ENCODE measurements at places on chromosomes 3 and 15.

GRCh38 chr3:100165926-100166550, 51.7 kb upstream of the FILIP1L start:
- no peak for DNase-seq

GRCh38 chr3:94004301-94004910, 24.0 kb downstream of the STX19 start:
- DNase-seq: no peak

DNA sequence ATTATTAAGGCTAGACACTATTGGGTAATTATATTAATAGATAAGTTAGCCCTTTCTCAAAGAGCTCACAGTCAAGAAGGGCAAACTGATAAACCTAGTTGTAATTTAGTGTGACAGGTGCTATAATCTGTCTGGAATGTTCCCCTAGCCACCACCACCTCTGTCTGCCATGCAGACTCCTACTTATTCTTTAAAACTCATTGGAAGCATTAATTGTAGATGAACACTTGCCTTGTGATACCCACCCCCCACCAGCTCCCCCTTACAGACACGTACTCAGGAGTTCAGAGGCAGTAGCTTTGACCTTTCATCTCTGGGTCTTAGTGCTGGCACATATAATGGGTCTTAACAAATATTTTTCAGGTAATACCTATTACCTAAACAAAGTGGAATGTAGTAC, 195.9 kb downstream of the TP63 start:
- DNase-seq: no peak

GRCh38 chr3:66463730-66464511, 36.9 kb downstream of the LRIG1 start:
- DNase-seq: no peak

DNA sequence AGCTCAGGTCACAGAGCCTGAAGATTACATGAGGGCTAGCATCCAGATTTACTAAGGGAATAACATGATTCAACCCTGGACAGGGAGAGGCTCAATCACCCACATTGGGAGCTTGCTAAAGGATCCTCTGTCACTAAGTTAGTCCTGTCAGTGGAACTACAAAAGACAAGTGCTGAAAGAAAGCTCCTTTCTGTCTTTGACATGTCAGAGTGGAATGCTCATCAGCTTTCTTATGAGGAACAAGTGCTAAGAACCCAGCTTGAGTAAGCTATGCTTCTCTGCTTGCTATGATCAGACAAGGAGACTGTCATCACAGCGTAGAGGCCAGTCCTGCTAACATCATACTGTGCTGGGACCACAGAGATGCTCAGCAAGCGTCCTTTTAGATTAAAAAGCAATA, 74.5 kb downstream of the MB21D2 start:
- DNase-seq: no peak

DNA sequence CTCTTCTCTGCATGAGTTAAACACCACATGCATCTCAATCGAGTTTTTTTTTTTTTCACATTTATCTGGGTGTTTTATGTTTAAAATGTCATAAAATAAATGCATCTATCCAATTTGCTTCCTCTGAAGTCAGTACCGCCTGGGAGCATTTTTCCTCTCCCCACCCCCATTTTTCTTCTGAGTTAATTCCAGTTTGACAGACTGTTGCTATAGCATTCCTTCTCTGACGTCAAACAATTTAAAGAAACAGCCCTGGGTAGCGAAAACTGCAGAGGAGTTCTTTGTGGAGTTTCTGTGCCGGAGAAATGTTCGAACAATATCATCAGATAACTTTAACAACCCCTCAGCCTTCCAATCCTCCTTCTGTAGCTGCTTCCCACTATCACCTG, 900 bp upstream of the GNB4 start:
- DNase-seq: no peak

DNA sequence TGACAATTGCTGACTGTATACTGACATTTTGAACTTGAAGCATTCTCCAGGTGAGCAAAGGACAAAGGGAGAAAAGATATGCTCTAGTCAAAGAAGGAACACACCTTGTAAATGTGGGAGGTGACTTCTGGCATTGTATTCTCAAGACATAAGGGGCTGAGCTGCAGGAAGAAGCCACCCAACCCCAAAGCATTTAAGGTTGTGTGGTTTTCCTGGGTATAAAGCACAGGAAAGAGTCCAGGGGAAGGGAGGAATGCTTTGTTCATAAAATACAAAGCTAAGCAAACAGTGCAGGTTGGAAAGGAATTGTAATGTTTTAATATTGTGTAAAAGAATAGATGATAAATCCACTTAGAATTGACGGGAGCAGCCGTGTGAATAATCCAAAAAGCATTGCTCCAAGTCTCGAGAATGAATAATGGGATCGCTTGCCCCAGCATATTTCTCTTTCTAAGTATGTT, 102.4 kb upstream of the LRIG1 start:
- DNase-seq: no peak

- no peak for DNase-seq
Observed at GRCh38 chr3:197522183-197522715, 33.5 kb downstream of the BDH1 start.

DNA sequence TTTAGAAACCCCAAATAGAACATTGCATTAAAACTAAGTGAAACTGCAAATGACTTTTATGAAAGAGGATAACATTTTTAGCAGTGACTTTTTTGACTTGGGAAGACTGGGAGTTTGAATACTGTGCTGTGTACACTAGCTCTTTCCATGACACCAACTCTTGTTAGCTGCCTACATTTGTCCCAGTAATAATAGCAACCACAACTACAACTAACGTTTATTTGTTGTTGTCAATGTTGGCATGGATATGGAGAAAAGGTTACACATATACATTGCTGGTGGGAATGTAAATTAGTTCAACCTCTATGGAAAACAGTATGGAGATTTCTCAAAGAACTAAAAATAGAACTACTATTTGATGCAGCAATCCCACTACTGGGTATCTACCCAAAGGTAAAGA, 329.6 kb upstream of the ADAMTS9 start:
- DNase-seq: no peak

- DNase-seq: no peak
Observed at GRCh38 chr3:62587169-62587568, 213.8 kb upstream of the FEZF2 start.

GRCh38 chr15:87167055-87167454, 1087.4 kb downstream of the AGBL1 start:
- DNase-seq: no peak

DNA sequence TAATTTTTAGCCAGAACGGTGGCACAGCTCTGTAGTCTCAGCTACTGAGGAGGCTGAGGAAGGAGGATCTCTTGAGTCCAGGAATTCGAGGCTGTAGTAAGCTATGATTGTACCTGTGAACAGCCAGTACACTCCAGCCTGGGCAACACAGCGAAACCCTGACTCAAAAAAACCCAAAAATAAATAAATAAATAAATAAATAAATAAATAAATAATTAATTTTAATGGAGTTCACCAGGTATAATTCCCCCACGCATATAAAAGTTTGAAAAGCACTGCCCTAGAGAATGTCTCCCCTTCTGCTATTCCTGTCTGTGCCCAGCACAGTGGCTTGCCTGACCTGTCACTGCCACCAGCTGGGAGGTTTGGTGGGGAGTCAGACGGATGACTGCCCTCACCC, 4.2 kb upstream of the RLBP1 start:
- no peak for DNase-seq

GRCh38 chr3:32602206-32602605, 31.5 kb upstream of the DYNC1LI1 start:
- DNase-seq: no peak

- DNase-seq: no peak
Observed at GRCh38 chr3:123141276-123141675, 60.5 kb upstream of the SEC22A start.

- DNase-seq: no peak
Observed at GRCh38 chr3:172239218-172239790, 199.9 kb downstream of the FNDC3B start.

- no peak for DNase-seq
Observed at GRCh38 chr15:81189583-81190283, 6.9 kb upstream of the IL16 start.

- DNase-seq: no peak
Observed at GRCh38 chr15:51390241-51390965, 48.9 kb downstream of the GLDN start.

DNA sequence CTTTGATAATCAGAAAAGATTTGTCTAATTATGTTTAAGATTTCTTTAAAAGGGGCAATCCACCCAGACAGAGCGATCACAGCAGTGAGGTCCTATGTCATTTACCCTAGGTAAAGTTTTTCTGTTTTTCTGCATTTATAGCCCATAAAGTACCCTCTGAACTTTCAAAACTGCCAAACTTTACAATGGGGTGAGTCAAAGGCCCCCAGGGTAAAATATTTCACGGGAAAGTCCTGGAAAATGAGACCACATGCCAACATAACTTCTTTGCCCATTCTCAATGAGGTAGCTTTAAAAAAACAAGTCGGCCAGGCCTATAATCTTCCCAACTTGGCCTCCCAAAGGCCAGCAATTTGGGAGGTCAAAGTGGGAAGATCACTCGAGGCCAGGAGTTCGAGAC, 53.0 kb downstream of the SUCLG2 start:
- no peak for DNase-seq

DNA sequence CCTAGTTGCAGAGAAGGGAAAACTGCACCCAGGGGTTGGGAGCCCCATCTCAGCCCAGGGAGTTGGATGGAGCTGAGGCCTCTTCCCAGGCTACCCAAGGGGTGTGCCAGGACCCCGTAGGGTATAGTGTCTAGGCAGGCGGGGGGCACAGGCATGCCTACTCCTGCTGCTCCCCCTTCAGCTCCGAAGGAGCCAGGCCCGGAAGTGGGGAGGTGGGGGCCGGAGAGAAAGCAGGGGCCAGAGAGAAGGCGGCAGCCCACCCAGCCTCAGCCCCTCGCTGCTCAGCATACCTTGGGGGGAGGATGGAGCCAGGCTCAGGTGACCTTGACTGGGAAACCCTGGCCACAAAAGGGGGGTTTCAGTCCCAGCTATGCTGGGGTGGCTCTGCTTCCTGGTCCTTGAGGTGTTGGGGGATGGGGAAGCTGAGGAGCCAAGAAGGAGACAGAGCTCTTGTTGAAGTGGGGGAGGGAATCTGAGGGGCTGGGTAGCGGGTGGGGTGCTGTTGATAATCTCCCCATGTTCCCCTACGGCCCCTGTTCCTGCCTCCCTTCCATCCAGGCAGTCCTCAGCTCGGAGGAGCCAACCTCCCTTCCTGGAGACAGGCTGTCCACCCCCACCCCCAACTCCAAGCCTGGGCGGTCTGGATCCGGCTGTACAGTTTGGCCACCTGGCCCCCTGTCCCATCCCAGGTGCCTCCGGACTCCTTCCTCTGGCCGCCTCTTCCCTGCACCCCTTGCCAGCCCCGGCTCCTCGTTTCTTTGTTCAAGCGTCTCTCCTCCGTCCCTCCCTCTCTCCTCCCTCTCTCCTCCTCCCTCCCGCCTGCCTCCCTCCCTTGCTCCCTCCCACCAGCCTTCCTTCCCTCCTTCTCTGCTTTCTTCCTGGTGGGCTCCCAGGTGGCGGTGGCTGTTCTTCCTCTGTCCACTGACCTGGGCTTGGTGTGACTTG, 1.7 kb downstream of the SEMA3F start:
- DNase-seq: no peak

DNA sequence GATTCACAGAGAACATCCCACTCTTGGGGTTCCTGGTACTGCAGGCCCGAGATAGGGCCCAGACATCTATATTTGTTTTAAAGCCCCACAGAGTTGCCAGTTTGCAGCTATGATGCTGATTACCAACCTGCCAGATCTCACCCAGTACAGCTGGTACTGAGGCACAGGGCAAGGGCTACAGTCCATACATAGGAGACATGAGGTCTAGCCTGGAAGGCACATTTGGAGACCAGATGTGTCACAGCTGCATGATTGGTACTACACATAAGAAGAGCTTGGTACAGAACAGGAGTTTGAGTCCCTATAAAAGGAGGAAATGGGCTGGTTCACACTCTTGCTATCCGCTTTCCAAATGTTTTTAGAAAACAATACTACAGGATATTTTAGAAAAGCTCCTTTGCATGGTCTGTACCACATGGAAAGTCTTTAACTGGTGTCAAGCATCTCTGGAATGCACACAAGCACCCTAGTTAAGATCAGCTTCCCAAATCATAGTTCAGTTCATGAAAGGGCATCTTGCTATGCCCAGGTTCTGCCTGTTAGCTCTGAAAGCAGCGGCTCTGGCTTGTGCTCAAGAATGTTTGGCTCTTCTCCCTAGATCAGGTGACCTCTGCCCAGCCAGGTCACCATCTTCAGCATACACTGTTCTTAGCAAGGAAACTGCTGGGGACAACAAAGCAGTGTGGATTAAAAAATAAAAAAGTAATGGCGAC, 20.6 kb downstream of the MTMR14 start:
- DNase-seq: no peak

- no peak for DNase-seq
Observed at GRCh38 chr15:74257105-74257504, 21.0 kb downstream of the CCDC33 start.

GRCh38 chr3:100662113-100662823, 47.0 kb upstream of the TFG start:
- DNase-seq: no peak

GRCh38 chr15:80989081-80989517, 520 bp downstream of the MESD start:
- DNase-seq: no peak

GRCh38 chr15:87716422-87716821, 540.1 kb downstream of the NTRK3 start:
- no peak for DNase-seq

- DNase-seq: no peak
Observed at GRCh38 chr15:90004252-90004651, 3.1 kb downstream of the ZNF710 start.

DNA sequence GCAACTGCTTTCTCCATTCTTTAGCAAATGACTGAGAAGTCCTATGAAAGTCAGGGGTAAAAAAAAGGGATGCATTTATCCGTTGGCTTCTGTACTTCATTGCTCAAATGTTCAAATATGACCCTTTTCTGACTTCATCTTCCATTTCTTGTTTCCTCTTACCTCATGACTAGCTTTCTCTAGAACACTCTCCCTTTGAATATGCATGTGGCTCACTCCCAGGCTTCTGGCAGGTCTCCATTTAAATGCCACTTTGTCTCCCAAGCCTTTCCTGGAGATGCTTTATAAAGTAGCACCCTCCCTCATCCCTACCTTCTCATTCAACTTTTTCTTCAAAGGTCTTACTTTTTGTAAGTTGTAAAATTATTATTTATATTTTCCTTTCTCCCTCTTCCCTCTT, 781.8 kb downstream of the NAALADL2 start:
- no peak for DNase-seq

DNA sequence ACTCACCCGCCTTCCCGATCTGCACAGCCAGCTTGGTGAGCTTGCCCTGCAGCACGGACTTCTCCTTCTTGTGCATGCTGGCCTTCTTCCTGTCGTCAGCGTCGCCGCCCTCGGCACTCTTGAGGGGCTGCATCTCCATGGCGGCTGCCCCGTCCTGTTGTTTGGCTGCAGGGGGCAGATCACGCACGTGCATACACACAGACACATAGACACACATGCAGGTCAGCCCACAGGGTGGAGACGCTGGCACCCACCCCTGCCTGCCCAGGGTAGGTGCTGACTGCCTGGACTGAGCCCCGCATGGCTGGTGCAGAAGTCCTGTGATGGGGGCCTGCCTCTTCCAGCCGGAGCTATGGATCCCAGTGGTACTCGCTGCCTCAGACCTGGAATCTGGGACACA, 57.3 kb upstream of the SEC13 start:
- DNase-seq: no peak

Measured in CD4-positive, alpha-beta T cell treated with Interleukin-17A for 4 hours (primary cell).